ENCODE measurements at places on chromosomes 13 and 19.

DNA sequence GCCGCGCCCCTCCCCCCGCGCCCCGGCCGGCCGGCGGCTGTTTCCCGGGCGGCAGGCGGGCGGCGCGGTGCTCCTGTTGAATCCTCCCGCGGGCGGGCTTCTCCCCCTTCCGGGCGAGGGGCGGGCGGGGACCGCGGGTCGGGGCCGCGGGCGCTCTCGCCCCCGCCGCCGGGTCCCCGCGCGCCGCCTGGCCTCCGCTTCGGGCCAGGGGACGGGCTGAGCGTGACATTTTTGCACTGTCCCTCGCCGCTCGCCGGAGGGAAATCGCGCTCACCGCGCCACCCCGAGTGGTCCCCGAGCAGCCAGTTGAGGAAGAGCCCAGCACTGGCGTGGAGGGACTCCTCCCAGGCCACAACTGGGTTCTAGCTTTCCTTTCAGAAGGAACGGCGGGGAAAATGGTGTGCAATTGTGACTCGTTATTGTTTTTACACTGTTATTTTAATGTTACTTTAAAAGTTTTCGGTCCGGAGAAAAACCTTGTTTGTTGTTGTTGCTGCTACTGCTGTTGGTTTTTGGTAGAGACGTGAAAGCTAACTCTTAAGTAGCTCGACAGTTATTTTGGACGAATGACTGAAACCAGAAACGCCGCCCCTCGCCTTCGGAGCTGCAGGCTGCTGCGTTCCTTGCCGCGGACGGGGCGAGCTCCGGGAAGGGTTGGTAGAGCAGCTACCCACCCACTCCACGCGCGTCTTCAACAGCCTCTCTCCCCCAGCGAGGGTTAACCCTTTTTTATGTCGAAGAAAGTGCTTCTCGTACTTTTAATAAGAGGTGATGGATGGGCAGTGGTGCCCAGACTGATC lies 959 bp downstream of the PDS5B start:
- no peak for DNase-seq

- DNase-seq: no peak
Measured at GRCh38 chr13:36918246-36919131, 1.5 kb downstream of the SMAD9 start.

DNA sequence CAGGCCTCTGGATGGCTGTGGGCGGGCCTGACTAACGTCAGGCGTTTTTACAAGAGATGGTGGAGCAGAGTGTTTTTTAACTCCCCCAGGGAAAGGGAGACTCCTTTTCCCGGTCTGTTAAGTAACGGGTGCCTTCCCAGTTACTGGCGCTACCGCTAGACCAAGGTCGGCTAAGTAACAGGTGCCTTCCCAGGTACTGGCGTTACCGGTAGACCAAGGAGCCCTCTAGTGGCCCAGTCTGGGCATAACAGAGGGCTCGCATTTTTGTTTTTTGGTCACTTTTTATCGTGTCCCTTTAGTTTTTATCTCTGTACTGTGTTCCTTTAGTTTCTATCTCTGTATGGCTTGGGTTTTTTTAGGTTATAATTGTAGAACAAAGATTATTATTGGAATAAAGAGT lies 10.0 kb downstream of the ZNF383 start:
- no peak for DNase-seq

GRCh38 chr19:13404236-13404635 lies 102.0 kb downstream of the CACNA1A start:
- no peak for DNase-seq

DNA sequence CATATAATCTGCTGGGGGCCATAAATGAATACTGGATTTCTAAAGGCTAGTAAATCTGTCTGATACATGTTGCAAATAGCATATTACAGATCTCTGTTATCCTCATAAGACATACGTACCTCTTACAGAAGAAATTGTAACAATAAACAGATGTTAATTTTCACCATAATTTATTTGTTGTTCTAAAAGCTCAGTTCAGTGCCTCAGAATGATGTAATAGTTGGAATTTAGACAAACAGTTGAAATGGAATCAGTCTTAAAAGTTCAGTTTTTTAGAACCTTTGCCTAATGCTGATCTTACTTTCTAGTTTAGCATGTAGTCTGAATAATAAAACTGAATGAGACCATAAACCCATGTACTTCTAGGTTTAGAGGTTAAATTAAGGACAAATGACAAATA lies 43.1 kb downstream of the B3GLCT start:
- DNase-seq: no peak

GRCh38 chr19:5251096-5252065 lies 89.2 kb downstream of the PTPRS start:
- DNase-seq: no peak

GRCh38 chr13:74979703-74980102 lies 502.3 kb downstream of the TBC1D4 start:
- DNase-seq: no peak

DNA sequence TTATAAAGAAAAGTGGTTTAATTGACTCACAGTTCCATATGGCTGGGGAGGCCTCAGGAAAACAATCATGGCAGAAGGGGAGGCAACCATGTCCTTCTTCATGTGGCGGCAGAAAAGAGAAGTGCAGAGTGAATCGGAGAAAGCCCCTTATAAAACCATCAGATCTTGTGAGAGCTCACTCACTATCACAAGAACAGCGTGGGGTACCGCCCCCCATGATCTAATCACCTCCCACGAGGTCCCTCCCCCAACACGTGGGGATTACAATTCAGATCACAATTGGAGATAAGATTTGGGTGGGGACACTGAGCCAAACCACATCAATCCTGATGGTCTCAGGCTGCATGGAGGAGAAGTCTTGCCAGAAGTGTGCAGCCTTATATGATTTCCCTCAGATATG lies 26.0 kb downstream of the TM9SF2 start:
- no peak for DNase-seq

DNA sequence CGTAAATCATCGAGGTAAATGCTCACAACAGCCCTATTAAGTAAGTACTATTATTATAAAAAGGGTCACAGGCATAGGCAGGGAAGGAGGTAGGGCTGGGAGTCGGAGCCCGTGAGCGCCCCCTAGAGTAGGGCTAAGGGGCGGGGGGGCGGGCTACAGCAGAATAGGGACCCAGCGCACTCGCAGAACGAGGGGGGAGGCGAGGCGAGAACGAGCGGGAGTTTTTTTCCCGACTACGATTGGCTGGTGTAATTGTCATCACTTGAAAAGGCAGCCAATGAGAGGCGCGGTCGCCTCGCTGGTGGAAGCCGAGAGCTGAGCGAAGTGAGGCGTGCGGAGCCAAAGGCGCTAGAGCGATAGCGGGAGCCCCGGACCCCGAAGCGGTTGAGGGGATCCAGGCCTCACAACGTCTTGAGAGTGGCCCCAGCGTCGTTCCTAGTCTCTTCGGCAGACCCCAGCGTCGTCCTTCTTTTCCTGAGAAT lies 24.2 kb downstream of the KEAP1 start:
- DNase-seq: peak; percentile 98

GRCh38 chr13:23579896-23580683 lies 9.9 kb downstream of the TNFRSF19 start:
- no peak for DNase-seq
